Stimulated activated CD8-positive, alpha-beta memory T cell treated with anti-CD3 and anti-CD28 coated beads, Interleukin-7, amount 100 ng/mL, for 24 hours (primary cell): ENCODE measurements at places on chromosomes 1 and 21.

DNA sequence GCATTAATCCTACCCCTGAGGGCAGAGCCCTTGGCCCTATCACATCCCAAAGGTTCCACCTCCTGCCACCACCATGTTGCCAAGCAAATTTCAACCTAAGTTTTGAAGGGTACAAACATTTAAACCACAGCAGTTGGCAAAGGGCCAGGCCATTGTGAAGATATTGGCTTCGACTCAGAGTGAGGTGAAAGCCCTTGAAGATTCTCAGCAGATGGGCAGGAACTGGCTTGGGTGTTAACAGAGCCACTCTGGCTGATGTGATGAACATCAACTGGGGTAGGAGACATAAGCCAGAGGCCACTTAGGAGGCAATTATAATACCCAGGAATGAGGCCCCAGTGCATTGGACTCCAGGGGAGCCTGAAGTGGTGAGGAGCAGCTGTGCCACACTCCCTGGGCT, 207.7 kb upstream of the KAZN start:
- no peak for DNase-seq

- peak; percentile 58 for DNase-seq
These were observed 9.8 kb upstream of the PHACTR4 start for GRCh38 chr1:28359592-28360239.

GRCh38 chr1:212152308-212152693, 116.8 kb downstream of the DTL start:
- DNase-seq = no peak

- no peak for DNase-seq
These were observed 1.7 kb downstream of the WNT9A start for GRCh38 chr1:227945891-227946623.

DNA sequence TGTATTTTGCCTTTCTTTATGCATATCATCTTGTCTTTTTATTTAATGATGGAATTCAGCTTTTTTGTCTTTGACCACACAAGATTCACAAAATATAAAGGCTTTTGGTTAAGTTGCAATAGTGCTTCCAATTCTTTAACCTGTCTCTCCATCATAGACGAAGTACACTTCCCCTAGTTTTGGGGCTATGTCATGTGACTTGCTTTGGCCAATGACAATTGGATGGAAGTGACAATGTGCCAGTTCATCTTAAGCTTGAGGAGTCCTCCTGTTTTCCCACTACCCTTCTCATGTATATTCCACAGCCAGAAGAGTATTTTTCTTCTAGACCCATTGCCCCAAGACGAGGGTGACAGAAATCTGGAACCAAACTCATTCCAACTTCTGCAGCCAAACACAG, 419.6 kb upstream of the BRINP3 start:
- DNase-seq = no peak

DNA sequence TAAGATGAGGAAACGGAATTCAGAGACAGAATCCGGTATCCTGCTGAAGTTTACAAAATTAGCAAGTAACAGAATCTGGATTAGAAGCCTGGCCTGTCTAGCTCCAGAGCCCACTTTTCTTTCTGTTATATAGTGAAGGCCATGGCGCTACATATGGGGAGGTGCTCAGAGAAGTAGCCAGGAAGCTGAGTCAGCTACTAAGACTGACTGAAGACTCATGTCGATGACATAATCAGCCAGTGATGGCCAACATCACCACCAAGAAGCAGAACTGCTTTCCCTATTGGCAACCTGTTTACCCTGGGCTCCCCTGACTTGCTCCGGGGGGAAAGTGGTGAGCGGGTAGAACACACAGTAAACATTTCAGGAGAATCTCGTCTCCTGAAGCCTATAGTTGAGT, 18.8 kb downstream of the LRRC52 start:
- no peak for DNase-seq

GRCh38 chr1:246095443-246095842, 411.6 kb downstream of the SMYD3 start:
- DNase-seq = no peak

DNA sequence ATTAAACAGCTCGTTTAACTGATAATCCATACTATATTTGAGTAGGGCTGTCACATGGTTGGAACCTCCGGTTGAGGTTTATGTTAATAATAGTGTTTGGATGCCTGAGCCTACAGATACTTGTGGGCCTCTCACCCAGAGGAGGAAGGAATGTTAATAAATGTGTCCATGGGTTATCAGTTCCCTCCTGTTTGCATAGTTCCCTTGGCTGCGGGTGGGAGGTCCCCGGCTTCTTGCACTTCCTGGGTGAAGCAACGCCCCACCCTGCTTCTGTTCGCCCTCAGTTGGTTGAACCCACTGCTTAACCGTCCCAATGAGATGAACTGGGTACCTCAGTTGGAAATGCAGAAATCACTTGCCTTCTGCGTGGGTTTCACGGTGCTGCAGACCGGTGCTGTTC, 23.6 kb upstream of the GBP1 start:
- DNase-seq = no peak
